ENCODE measurements at places on chromosomes 7 and 10.
A peak's percentile ranks its signal among the peaks of the same experiment; 100 is the strongest.

GRCh38 chr10:49749144-49749543, 13.0 kb downstream of the OGDHL start:
- no peak for DNase-seq

DNA sequence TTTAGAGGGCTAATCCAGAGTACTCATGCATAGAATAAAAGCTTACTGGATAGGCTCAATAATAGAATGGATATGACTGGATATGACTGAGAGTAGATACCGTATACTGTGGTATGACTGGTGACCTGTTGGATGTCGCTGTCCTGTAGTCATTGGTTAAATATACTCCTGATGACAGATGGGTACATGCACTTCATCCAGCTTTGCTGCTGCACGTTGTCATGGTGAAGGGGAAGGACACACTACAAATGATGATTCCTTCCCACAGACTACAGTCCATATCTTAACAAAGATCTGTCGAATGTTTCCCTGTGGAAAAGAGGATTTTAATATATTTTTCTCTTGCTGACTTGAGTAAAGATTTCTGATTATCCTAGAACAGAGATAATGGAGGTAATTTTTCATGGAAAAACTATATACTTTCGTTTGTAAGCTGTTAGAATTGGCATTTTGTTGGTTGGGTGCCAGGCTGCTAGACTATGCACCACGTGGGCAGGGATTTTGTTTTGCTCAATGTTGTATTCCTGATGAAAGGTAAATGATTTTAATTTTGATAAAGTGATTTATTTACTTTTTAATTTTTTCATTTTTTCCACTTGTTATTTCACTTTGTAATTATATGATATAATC, 97.3 kb downstream of the PPP1R9A start:
- DNase-seq: no peak

DNA sequence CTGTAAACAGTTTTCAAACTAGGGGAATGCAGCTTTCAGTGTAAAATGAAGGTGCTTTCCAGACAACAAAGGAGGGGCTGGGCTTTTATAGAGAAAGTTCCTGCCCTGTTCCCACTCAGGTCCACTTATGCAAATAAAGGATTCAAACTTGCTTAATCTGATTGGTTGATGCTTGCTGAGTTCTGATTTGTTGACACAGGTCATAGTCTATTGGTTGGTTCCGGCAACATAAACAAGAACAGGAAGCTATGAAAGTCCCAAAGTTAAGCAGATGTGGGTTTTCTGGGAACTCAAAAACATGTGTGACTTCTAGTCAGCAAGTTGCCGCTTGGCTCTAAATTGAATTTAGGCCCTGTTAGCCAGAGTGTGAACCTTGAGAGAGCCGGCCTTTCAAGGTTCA, 194.2 kb upstream of the SVIL start:
- DNase-seq: no peak

DNA sequence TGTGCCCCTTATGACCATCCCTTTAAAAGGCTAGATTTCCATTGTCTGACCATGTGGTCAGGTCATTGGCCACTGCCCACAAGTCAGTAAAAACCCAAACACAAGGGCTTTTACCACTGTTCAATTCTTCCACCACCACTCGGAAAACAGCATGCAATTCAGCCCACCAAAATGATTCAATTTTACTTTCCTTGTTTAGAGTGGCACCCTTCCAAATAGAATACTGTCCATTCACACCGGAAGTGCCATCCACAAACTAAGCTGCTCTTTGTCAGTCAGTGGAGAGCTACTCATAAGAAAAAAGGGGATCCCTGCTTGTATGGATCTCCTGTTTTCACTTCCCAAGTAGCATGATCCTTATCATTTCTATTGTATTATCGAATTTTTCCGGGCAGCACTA, 350.7 kb upstream of the MBL2 start:
- no peak for DNase-seq

- DNase-seq: peak; percentile 74
Measured at GRCh38 chr7:105014693-105015389, 836 bp downstream of the KMT2E start.

DNA sequence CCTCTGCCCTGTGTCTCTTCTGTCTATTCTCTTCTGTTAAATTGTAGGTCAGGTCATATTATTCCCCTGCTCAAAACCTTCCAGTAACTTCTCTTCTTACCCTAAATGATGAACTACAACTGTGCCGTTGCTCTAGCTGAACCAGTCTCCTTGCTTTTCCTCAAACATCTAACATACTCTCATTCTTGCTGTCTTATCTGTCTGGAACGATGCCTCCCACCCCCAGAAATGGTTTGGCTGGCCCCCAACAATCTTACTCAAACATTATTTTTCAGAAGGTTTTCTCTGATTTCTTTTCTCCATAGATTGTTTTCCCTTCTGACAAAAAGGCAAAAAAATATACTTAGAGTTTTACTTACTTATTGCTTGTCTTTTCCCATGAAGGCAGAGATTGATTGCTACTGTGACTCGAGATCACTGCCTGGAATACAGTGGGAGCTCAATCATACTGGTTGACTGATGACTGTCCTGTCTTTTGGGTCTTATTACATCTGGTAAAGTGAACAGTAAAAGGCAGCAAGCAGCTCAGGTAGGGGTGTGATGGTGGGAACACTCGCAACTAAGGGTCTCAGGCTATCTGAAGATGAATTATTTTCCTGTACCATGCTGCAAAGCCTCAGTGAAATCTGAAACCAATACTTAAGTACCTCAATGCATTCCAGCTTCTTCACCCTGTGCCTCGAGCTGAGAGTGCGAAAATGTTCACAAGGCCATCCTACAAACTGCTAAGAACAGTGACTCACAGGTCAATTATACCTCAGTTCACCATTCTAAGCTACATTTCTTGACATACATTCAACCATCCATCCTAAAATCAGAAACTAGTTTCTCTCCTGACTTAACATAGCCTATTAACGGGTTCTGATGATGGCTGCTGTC, 67.6 kb downstream of the DNMBP start:
- no peak for DNase-seq

DNA sequence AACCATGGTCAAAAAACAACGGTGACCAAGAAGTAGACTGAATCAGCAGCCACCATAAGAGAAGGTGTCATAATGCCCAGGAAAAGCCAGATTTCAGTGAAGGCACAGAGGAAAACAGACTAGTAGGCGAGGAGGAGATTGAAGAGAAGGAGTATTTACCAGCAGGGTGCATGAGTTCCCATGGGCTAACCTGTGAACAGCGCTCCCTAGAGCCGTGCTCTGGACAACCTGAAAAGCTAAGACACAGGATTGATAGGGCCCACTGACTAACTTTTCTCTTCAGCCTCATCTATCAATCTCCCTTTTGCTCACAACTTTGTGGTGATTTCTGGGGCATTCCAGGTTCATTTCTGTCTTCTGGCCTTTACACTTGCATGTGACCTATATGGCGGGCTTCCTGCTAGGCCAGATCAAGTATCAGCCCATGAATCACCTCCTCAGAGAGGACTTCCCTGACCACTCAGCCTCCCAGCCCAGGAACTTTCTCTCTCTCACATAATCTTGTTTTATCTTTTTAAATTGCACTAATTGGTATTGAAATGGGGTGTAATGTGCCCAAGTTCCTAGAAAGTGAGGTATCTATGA, 12.8 kb downstream of the ANKRD22 start:
- DNase-seq: no peak

Data from left colon (tissue), 2 donors.